ENCODE measurements at places on chromosomes 1 and 21. TPM values are rescaled to one million over a fixed set of nuclear protein-coding genes. Genes with fewer than 3 reads are reported as not detected.
A peak's percentile ranks its signal among the peaks of the same experiment; 100 is the strongest.

DNA sequence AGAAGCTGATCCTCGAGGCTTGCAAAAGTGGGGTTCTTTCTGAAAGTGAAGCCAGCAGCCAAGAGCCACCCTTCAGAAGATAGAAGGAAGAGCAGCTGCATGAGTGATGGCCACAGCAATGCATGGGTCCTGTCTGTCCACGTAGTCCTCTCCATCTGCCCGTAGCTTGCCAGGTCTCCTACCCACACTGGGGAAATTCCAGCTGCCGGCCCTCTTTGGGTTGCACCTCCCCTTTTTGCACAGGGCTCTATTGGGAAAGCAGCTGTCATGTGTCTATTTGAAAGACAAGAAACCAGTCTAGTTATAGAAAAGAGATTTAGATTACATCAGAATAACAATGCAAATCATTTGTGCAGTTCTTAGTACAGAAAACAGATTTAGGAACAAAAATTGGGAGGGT lies 204.4 kb downstream of the GIPC2 start:
- no peak for DNase-seq

The BARHL2 gene
- total RNA-seq: not detected

The GBP2 gene
- 47.0 TPM for total RNA-seq

DNA sequence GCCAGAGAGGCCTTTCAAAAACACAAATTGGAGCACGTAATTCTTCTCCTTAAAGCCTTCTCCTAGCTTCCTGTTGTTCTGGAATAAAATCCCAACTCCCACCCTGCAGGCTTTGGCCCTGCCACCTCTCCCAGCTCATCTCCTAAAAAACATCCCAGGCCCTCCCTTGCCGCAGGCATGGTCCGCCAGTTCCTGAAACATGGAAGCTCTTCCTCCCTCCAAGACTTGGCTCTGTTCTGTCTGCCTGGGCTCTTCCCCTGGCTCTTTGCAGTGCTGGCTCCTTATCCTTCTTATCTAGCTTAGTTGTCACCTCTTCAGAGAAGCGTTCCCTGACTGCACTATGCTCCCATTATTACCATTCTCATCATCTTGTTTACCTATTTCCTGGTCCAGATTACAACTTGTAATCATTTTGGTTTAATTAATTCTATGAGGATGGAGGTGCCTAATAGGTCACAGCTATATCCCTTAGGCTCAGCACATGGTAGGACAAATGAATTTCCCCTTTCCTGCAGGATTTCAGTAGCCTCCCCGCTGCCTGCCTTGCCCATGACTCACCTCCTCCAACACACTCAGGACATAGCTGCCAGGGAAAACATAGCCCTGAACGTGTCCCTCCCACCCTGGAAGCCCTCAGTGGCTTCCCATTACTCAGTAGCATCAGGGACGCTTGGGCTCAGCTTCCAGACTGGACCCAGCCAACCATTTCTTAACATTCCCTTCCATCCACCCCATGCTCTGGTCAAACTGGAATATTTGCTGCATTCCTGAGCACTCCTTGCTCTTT lies 15.7 kb upstream of the IGSF21 start:
- peak; percentile 25 for DNase-seq

GRCh38 chr1:163063610-163064009 lies 5.6 kb upstream of the RGS4 start:
- no peak for DNase-seq

GRCh38 chr21:29056005-29056404 lies 17.4 kb downstream of the CCT8 start:
- no peak for DNase-seq

The CELA3A gene
- not detected for total RNA-seq

The PYGO2 gene
- total RNA-seq: 18.0 TPM
